ENCODE measurements at places on chromosomes 2 and 18. TPM values are rescaled to one million over a fixed set of nuclear protein-coding genes. Genes with fewer than 3 reads are reported as not detected.

KIF5C gene
- total RNA-seq: 0.37 TPM

GRCh38 chr2:9774266-9774665, 69.0 kb upstream of the TAF1B start:
- H3K4me3 ChIP-seq: no peak overlapping the region
- DNase-seq: peak; percentile 69
- H3K4me1 ChIP-seq: peaks cover 57% of the 10 kb centered on the region
- no peaks in the 10 kb centered on the region for H3K27me3 ChIP-seq
- no peaks in the 10 kb centered on the region for H3K36me3 ChIP-seq

- H3K36me3 ChIP-seq: no peaks in the 10 kb centered on the region
- DNase-seq: no peak
- H3K4me3 ChIP-seq: no peak overlapping the region
- no peaks in the 10 kb centered on the region for H3K4me1 ChIP-seq
- H3K27ac ChIP-seq: no peak overlapping the region
Measured at GRCh38 chr2:107028661-107029060, 142.7 kb upstream of the ST6GAL2 start.

DNA sequence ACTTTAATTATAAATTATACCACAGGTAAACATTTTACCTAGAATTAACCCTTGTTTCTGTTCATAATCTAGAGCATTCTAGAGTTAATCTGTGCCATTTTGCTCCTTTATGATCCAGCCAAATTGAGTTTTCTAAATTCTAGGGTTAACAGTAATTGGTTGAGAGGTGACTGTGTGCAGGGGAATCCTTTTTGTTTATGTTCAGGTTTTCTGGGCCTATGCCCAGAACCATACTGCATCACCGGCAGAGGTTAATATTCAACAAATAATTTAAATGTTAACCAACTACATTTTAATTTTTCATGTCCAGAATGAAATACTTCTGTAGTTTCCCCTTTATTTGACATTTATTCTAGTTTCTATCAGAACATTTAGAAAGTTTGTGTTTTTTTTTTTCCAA, 32.3 kb downstream of the CARF start:
- no peaks in the 10 kb centered on the region for H3K4me1 ChIP-seq
- DNase-seq: no peak
- no peak overlapping the region for H3K27ac ChIP-seq
- H3K27me3 ChIP-seq: no peaks in the 10 kb centered on the region
- H3K36me3 ChIP-seq: peaks cover 24% of the 10 kb centered on the region
- no peak overlapping the region for H3K4me3 ChIP-seq
